Hindlimb muscle (tissue), 1 donor: ENCODE measurements at places on chromosomes 16 and 17.

DNA sequence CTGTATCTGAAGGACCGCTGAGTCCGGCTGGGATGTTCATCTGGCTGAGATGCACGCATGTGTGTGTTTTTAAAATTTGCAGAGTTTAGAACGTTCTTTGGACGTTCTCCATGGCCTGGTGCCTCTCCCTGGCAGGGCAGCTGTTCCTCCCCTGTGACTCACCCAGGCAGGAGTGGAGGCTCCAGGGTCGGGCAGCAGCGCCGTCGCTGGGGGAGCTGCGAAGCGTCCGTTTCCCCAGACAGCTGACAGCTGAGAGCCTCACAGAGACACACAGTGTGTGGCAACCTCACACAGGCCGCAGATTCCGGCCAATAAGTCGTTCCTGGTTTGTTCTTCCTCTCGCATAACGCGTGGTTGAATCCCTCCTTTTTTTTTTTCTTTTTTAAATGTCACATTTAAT lies 80.6 kb downstream of the OR1D5 start:
- DNase-seq = peak; percentile 85

DNA sequence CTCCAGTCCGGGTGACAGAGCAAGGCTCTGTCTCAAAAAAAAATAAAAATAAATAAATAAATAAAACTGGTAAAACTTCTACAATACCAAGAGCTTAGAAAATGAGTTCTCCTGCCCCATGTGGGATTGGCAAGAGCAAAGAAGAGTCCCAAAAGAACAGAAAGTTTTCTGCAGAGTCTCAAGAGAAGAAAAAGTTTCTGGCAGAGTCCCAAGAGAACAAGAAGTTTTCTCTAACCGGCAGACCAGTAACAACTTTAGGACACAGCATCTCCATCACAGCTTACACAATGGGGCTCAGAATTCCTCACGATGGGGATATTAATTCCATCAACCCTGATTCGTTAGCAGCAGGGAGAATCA lies 1.1 kb downstream of the SLC39A11 start:
- DNase-seq = no peak

- no peak for DNase-seq
Measured at GRCh38 chr17:51957786-51958185, 200.7 kb downstream of the CA10 start.

GRCh38 chr17:31008374-31009041 lies 37.7 kb downstream of the RNF135 start:
- peak; percentile 74 for DNase-seq

- DNase-seq = peak; percentile 55
Measured at GRCh38 chr17:50425682-50426471, at the start of gene ACSF2. TSS of gene ACSF2 (plus strand) at chr17:50426218. CDS start at chr17:50426262, 44 bp downstream.
